ENCODE measurements at places on chromosomes 6 and 20. TPM values are rescaled to one million over a fixed set of nuclear protein-coding genes. Genes with fewer than 3 reads are reported as not detected.

Gene F13A1
- 0.06 TPM for total RNA-seq

Gene SPDEF
- total RNA-seq = not detected

Gene MATN4
- total RNA-seq = not detected

Gene NKX2-2
- 3.7 TPM for total RNA-seq

Gene PSMB1
- total RNA-seq = 973 TPM

Gene COX4I2
- total RNA-seq = not detected

Gene KIF25
- total RNA-seq = not detected

Gene BPIFA1
- total RNA-seq = not detected

Gene RRAGD
- total RNA-seq = 9.4 TPM

Gene INSM1
- total RNA-seq = not detected

Gene SGK2
- total RNA-seq = 0.06 TPM

Gene RNF182
- total RNA-seq = 8.7 TPM

Gene CDC5L
- 57.8 TPM for total RNA-seq

Gene FAM217A
- not detected for total RNA-seq

Gene CALHM5
- total RNA-seq = 3.2 TPM

Gene FAM209B
- not detected for total RNA-seq

Gene LEMD2
- total RNA-seq = 71.0 TPM

Gene SOBP
- total RNA-seq = 2.1 TPM

Gene TPBG
- 33.2 TPM for total RNA-seq

Gene FHL5
- total RNA-seq = not detected

Gene CDSN
- total RNA-seq = not detected

Gene KCNK15
- total RNA-seq = 1.3 TPM

Gene C6orf163
- total RNA-seq = 0.63 TPM

Gene KHDC1
- total RNA-seq = 5.8 TPM

Gene LPA
- total RNA-seq = not detected

Gene TMEM200A
- total RNA-seq = not detected

Gene VGLL2
- total RNA-seq = not detected

Gene MUCL3
- not detected for total RNA-seq

Data from Daoy (cell line).